ENCODE measurements at places on chromosomes 4 and X.

DNA sequence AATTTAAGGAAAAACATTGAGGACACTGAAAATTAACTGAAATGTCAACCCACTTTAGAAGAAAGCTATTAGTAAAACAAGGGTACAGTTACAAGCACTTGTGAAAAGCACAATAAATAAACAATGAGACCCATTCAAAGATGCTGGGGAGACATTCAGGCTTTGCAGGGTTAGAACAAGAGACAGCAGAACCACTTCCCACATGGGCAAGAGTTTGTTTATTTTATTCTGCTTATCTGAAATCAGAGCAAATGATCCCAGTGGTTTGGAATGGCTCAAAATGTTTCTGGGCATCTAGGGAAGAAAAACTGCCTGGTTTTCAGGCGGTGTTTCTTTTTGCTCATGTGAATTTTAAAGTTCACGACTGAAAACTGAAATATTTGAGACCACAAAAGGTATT is 42.4 kb downstream of the PPP3CA start:
- no peak for DNase-seq

- DNase-seq = no peak
Observed at GRCh38 chrX:66680451-66680850, 41.6 kb upstream of the EDA2R start.

- DNase-seq = no peak
Observed at GRCh38 chrX:30635630-30636029, 17.6 kb upstream of the GK start.

GRCh38 chr4:6474053-6474568 is 1.7 kb upstream of the PPP2R2C start:
- no peak for DNase-seq

DNA sequence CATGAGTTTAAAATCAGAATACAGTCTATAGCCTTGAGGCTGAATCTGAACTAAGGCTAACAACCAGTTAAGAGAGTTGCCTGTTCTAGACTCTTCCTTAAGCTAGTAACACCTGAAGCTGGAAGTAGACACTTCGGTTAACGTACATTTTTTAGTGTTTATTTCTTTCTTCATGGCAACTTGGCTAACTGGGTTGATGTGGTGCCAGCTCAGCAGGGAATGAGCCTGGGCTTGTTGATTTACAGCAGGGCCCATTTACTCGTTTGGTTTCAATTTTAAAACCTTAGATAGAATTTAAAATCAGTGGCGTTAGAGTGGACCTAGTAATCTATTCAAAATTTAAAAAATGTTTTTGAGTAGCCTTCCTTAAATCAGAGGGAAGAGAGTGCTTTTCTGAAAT is 137.6 kb upstream of the ESX1 start:
- DNase-seq = no peak

- no peak for DNase-seq
Observed at GRCh38 chr4:42445038-42445437, 47.8 kb downstream of the SHISA3 start.

DNA sequence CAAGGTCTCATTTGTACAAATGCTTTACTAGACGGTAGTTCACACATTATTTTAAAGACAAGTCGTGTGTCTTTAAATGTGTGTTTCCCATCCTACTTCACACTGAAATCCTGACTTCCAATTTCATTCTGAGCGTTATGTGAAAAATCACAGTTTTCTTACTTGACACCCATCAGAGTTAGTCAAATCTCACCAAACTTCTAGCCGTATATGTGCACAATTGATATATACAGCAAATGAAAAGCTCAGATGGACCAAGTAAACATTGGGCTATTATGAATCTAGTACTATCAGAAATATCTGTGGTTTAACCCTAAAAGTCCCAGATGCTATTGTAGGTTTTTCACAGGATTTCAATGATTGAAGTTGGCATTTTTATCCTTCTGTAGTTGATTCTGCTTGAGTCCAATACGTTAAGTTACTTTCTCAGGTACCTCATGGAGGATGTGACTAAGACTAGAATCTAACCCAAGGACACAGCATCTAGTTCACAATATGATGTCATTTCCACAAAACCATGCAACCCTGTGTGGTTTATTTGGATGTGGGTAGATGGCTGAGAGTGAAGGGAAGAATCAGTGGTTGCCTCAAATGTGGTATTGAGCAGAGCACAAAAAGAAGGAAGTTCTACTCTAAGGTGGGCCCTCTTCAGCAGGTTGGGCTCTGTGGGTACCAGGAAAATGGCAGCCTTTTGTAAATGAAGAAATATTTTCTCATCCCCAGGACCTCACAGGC is 22.1 kb upstream of the TRIM60 start:
- DNase-seq = no peak

- no peak for DNase-seq
Observed at GRCh38 chr4:88251924-88252323, 32.4 kb downstream of the PPM1K start.

- DNase-seq = no peak
Observed at GRCh38 chr4:128461291-128462102, 173.9 kb upstream of the PGRMC2 start.

DNA sequence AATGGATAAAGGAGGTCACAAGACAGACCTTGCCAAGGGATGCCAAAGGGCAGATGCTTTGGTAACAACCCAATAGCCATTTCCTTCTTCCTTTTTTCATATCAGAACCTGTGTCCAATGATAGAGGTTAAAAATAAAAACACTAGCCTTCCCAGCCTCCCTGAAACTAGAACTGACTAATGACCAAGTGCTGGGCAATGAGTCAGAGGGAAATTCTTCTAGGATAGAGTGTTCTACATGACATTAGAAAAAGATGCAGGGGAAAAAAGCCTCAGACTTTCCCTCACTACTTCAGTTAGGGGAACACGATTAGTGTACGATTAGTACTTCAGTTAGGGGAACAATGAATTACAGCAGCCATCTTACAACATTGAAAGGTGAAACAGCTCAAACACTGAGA is 29.3 kb upstream of the FAM47C start:
- DNase-seq = no peak

DNA sequence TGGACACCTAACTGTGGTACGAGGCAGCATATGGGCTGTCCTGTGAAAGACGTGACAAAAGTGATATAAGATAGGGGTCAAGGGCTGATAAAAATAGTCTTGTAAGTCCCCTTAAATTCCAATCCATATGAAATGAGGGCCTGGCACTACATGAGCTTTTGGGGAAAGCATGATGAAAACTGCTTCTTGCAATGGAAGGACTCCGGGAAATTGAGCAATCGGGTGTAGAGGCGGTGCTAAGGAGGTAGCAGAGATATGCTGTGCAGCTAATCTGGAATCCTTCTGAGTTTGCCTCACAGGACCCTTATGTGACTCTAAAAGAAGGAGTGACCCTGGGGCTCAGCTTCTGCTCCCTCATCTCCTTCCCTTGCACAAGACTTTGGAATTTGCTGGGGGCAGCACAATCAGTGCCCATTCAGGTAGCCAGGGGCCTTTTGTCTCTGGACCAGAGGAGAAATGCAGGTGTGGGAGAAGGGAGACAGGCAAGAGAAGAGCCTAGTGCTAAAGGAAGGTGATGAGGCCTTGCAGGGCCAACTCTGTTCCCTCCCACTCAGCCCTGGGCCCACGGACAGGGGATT is 12.8 kb downstream of the CLDN2 start:
- no peak for DNase-seq

GRCh38 chr4:186188107-186188506 is 3.3 kb upstream of the CYP4V2 start:
- no peak for DNase-seq

- no peak for DNase-seq
Observed at GRCh38 chrX:104282166-104282725, 27.5 kb upstream of the ESX1 start.

GRCh38 chr4:162700815-162701361 is 465.8 kb downstream of the NAF1 start:
- DNase-seq = no peak

DNA sequence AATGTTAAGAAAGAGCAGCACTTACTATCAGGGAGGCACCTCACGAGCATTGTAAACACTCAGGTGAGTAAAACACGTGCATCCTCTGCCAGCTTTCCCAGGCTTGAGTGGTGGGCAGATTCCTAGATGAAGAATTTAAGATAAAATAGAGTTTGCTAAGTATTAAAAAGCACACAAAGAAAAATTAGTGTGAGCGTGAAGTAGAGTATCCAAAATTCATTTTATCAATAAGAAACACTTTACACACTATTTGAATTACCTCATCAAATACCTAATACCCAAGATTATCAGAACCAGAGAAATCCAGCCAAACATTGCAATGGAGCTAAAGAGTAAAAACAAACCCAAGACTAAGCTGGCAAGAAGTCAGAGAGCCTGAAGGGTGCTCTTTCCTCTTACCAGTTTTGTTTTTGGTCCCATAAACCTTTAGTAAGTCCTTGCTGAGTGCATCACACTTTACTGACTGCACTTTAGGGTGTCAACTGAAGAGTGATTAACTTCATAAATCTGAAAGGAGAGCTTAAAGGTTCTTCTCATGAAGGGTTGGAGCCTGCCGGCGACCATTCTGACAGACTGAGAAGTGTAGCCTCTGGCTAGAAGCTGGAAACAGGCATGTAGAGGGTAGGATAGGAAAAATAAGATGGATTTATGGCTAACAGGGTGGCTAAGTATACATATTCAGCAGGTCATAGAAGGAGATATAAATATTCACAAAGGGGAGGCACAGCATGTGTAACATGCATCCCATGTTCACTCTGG is 151.1 kb downstream of the SLC7A11 start:
- DNase-seq = no peak

All from stimulated activated CD8-positive, alpha-beta memory T cell treated with anti-CD3 and anti-CD28 coated beads, Interleukin-7, amount 100 ng/mL, for 48 hours (primary cell).